Adrenal gland (tissue), 19 donors: ENCODE measurements at places on chromosomes 6 and 20. TPM values are rescaled to one million over a fixed set of nuclear protein-coding genes. Genes with fewer than 3 reads are reported as not detected.

The DEF6 gene
- 2.3 TPM for total RNA-seq

The SCRT2 gene
- total RNA-seq, result not detected

The GPLD1 gene
- total RNA-seq, result 0.60 TPM

The C6orf15 gene
- total RNA-seq, result not detected

The HNF4A gene
- total RNA-seq, result 0.12 TPM

The NECAB3 gene
- total RNA-seq, result 123 TPM

DNA sequence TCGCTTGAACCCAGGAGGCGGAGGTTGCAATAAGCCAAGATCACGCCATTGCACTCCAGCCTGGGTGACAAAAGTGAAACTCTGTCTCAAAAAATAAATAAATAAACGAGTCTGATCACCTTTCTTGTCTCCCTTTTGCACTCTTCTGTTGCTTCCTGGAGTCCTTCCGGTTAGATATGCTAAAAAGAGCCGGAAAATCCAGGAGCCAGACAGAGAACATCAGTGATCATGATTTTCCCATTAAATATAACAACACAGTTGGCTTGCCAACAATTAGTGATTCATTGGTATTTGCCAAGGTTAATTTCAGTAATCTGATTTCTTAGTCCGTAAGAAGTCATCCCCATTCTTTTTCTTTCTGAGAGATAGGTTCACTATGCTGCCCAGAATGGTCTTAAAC, 3.7 kb upstream of the MCM3 start:
- H3K36me3 ChIP-seq, result no peaks in the 10 kb centered on the region
- no peak overlapping the region for H3K4me3 ChIP-seq
- no peaks in the 10 kb centered on the region for H3K4me1 ChIP-seq

DNA sequence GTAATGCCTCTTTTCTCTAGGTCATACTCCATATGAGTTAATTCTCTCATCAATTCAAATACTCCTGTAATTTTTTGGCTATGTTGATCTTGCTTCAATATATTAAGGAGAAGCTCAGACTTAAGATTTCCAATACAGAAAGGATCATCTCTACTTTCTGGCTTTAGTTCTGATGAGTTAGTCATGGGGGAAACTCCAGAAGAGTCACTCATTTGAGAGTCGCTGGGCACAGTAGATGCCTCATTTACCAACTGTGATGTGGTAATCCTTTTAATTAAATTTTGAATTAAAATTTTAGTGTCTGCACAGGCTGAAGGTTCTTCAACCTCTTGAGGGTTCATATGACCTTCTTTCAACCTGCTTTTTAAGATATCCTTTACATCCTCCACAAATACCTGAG, 38.5 kb downstream of the DST start:
- H3K27ac ChIP-seq, result no peak overlapping the region
- no peaks in the 10 kb centered on the region for H3K4me1 ChIP-seq
- no peak for DNase-seq

- peak overlapping the region; percentile 38 for H3K4me3 ChIP-seq
- peaks cover 21% of the 10 kb centered on the region for H3K4me1 ChIP-seq
- peak overlapping the region; percentile 98 for H3K27ac ChIP-seq
- no peaks in the 10 kb centered on the region for H3K27me3 ChIP-seq
- DNase-seq, result no peak
- peaks cover 20% of the 10 kb centered on the region for H3K36me3 ChIP-seq
These were observed 999 bp upstream of the PIM1 start for GRCh38 chr6:37168811-37169495.

- peaks cover 7% of the 10 kb centered on the region for H3K4me1 ChIP-seq
- no peak overlapping the region for H3K27ac ChIP-seq
- no peak overlapping the region for H3K4me3 ChIP-seq
- no peak for DNase-seq
- peaks cover 36% of the 10 kb centered on the region for H3K36me3 ChIP-seq
These were observed 318.9 kb downstream of the SYNE1 start for GRCh38 chr6:152318278-152318677.

DNA sequence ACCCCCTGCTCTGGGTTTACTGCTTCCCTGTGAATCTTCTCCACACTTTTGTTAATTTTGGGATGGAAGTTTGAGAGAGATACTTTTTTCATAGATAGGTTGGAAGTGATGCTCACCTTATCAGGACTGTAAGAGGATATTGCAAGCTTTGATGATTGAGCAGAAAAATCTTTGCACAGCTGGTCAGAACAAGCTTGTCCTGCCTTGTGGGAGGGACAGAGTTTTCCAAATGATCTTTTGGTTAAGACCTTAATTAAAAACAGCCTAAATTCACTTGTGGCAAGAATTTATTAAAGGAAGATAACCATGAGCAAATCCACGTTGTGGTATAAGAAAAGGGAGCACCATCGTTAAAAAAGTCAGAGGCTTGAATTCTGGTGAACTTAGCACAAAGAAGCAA, 32.2 kb downstream of the E2F3 start:
- no peaks in the 10 kb centered on the region for H3K36me3 ChIP-seq
- H3K27ac ChIP-seq, result no peak overlapping the region
- no peaks in the 10 kb centered on the region for H3K4me1 ChIP-seq

GRCh38 chr6:106540432-106540831, 88.9 kb downstream of the RTN4IP1 start:
- H3K27ac ChIP-seq, result no peak overlapping the region
- no peak for DNase-seq
- H3K27me3 ChIP-seq, result no peaks in the 10 kb centered on the region
- no peaks in the 10 kb centered on the region for H3K4me1 ChIP-seq
- no peaks in the 10 kb centered on the region for H3K36me3 ChIP-seq
- no peak overlapping the region for H3K4me3 ChIP-seq
